Retina (tissue), 1 donor: ENCODE measurements at places on chromosomes 4 and X.

- no peak for DNase-seq
Observed at GRCh38 chr4:75371915-75372314, 142.3 kb downstream of the RCHY1 start.

GRCh38 chr4:47562297-47562696 is 77.2 kb downstream of the ATP10D start:
- DNase-seq = no peak

- DNase-seq = no peak
Observed at GRCh38 chrX:96386325-96386724, 298.3 kb upstream of the DIAPH2 start.

DNA sequence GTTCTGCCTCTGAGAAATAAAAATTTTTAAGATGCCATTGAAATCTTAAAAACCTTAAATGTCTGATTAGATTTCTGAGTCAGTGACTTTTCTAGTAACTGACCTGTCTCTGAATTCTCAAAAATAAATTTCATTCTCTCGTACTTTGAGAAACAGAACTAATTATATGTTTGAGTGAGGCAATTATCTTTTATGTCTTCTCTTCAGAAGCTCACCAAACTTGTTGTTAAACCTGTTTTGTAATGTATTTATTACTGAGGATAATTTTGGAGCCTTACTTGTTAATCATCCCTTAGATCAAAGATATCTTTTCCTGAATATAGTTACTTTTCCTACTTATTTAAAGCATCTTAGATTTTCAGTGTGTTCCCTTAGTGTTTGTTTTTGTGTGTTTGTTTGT is 64.5 kb upstream of the MMAA start:
- DNase-seq = no peak

DNA sequence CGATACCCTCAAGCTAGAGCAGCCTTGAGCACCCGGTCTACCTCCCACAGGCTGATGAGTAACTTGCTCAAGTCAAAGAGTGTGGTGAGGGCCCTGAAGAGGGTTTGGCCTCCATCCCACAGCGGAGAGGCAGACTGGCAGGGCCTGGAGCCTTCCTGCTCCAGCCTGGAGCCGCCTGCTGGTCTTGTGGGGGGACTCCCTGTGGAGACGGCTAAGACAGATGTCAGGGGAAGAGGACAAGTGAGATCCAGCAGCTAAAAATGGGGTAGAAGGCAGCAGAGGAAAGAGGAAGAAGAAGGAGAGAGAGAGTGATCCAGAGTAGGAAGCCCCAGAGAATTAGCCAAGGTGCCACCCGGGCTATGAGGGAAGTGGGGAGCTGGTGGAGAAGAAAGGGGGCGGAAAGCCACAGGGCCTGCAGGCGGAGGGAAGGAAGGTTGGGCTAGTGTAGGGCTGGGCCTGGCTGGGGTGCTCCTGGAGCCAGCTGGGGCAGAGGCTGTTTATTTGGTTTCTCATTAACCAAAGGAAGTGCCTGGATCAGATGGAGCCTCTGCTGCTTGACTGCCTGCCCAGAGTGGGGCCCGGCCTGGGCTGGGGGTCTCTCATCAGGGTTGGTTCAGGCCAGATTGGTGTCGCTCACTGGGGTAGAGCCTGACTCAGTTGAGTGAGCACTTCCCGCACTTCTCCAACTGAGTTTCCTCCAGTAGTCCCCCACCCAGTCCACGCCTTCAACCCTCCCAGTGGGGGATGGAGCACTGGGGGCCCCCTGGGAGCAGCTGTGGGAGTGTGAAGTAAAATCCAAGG is 14.2 kb downstream of the EFNB1 start:
- DNase-seq = no peak
